HT1080 (cell line): ENCODE measurements at places on chromosomes 6 and 20. TPM values are rescaled to one million over a fixed set of nuclear protein-coding genes. Genes with fewer than 3 reads are reported as not detected.

DNA sequence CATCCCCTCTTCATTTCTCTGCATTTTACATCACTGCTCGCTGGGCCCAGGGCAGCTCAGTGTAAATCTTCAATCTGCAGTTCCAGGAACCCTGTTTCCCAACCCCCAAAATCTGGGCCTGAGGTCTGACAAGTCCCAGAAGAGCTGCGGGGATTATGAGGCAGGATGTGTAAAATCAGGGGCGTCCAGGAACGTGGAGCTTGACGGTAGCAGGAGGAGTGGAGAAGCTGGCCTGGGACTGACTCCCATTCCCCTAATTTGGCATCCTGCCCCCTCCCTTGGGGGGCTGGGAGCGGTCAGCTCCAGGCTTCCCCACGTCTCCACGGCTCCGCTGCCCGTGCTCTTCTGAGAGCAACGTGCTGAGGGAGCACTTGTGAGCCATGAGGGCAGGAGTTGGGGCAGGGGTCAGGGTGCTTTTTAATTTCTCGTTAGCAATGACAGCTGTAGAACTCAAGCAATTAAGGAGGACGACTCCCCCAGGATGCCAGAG is 23.4 kb upstream of the VEGFA start:
- no peak for DNase-seq

DNA sequence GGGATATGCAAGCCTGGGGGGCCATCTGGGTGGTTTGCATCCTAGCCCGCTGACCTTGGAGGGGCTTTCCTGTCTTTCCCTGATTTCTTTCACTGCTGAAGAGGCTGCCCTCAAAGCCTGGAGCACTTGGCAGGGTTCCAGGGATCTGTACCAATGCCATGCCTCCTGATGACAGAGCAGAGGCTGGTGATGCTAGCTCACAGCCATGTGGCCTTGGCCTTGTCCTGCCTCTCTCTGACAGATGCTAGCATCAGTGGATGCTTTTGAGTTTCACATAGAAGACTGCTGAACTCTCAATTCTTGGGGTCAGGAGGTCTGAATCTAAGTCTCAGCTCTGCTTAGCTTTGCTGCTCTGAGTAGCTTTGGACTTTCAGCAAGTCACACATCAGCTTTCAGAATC is 21.9 kb upstream of the RREB1 start:
- peak; percentile 22 for DNase-seq

DNA sequence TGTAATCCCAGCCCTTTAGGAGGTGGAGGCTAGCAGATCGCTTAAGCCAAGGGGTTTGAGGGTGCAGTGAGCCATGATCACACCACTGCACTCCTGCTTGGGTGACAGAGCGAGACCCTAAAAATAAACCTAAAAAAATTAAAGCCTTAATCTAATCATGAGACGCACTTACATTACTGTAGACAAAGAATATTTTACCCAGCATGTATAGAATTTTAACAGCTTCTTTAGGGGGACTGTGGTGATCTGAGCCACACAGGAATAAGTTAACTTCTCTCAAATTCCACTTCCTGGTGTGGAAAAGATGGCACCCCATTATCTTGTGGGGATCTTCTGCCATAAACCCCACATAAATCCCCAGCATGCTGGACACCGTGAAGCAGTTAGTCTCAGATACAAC is 2.3 kb upstream of the OOEP start:
- DNase-seq: no peak

Gene MAFB
- 0.19 TPM in 1 of 2 replicates, not detected in the other for total RNA-seq
